Stimulated activated CD4-positive, alpha-beta T cell treated with anti-CD3 and anti-CD28 coated beads, Interleukin-2, amount 100 ng/mL, for 48 hours (primary cell): ENCODE measurements at places on chromosomes 16 and 17.
A peak's percentile ranks its signal among the peaks of the same experiment; 100 is the strongest.

DNA sequence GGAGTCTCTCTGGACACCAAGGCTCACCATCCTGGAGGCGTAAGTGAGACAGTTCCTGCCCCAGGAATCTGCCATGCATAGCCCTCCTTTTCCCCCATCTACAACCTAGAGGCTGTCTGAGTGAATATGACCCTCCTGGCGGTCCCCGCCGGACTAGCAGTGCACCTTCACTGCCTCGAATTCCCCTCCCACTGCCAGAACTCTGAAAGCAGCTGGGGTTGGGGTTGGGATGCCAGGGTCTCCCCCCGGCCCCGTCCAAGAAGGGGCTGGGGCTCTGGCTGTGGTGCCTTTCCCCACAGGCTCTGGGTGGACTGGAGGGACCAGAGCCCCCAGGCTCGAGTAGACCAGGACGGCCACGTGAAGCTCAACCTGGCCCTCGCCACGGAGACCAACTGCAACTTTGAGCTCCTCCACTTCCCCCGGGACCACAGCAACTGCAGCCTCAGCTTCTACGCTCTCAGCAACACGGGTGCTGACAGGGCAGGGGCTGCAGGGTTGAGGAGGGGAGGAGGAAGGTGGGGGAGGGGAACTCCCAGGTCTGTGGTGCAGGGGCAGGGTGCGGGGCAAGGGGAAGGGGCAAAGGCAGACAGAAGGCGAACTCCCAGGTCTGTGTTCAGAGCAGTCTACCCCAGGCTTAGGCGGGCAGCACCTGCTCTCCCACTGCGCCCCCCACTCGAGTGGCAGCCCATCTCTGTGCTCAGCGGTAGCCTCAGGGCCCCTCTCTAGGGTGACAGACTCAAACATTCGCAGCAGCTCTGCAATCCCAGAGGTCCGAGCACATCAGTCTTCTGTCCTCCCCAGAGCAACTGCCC, 1.2 kb downstream of the ZACN start:
- no peak for DNase-seq

GRCh38 chr17:57735707-57736106, 9.4 kb downstream of the CCDC182 start:
- no peak for DNase-seq

GRCh38 chr16:69840975-69841374, 78.8 kb downstream of the WWP2 start:
- DNase-seq: no peak

- no peak for DNase-seq
Measured at GRCh38 chr17:81084680-81085419, 49.9 kb downstream of the BAIAP2 start.

DNA sequence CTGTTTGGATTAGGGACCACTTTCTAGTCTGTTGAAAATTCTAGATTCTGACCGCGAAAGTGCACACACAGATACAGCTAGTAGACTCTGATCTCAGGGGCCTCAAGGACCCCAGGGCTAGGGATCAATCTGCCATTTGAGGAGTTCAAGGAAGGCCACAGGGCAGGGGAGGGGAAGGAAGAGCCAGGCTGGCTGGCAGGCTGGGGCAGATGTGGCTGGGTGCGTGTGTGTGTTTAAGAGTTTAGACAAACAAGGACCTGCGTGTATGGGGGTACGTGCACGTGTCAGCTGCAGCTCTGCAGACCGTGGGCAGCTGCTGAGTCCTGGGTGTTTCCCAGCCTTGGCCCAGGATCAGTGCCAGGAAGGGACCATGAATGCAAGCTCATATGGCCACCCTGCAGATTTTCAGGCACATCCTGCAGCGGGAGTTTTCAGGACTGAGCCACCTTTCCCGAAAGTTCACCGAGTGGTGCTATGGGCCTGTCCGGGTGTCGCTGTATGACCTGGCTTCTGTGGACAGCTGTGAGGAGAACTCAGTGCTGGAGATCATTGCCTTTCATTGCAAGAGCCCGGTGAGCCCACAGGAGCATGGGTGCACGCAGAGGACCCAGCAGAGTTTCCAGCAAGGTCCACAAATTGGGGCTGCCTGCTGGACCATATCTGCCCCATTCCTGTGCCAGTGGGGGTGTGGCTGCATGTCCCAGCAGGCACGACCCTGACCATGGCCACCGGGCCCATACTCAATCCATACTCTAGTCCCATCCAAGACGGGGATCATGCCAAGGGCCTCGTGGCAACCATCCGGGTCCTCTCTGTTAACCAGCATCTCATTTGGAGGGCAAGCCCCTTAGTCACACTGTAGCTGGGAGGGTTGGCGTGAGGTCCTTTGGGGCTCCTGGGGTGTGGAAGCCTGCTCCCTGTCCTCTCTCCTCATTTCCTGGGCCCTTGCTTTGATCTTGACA, 10.6 kb downstream of the TRPV2 start:
- DNase-seq: no peak

- peak; percentile 15 for DNase-seq
Measured at GRCh38 chr17:37774504-37774903, 29.6 kb upstream of the HNF1B start.

DNA sequence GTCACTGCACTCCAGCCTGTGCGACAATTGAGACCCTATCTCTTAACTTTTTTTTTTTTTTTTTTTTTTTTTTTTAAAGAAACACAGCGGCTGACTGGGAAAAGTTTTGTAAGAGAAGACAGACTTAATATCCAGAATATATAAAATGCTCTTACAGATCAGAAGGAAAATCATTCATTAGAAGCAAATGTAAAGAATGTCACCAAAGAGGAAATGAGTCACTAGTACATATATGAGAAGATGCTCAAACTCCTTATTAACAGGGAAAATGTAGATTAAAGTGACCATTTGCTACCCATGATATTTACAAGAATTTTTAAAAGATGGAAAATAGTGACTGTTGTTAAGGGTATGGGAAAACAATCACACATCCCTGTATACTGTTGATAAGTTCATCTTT, 48.9 kb downstream of the RABEP1 start:
- no peak for DNase-seq

DNA sequence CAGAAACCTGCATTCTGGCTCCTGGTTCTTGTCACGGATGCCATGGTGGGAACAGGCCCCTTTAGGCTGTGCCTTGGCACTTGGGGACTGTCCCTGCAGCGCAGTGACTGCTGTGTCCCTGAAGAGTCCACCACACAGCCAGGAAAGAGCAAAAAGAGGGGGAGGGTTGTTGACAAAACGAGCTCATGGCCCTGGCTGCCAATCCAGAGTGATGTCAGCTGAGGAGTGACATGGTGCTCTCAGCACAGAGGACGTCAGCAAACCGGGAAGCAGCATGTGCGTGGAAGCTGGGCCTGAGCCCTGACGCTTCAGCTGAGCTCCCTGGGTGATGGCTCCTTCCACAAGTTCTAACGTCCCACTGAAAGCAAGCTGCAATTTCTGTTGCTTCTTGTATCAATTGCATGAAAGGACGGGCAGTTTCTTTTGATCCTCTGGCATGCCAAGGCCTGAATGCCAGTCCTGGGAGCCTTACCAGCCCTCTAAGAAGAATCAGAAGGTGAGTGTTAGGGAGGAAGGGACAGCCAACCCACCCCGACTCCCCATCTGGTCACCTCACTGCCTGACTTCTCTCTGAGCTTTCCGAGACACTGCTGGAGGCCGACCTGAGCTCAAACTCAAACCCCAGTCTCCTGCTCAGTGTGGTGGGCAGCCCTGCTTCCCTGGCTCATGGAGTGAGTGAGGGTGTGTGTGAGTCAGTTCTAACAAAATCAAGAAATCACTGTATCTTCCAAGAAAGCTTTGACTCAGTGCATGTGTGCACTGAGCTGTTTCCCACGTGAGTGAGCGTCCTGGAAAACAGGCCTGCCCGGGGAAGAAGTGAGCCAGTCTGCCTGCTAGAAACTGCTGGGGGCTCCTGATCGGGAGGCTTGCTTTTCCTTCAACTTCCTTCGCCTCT, 14.7 kb upstream of the WNT3 start:
- DNase-seq: no peak

GRCh38 chr17:56779322-56779721, 54.4 kb downstream of the C17orf67 start:
- no peak for DNase-seq
